Right renal pelvis (tissue), 4 donors: ENCODE measurements at places on chromosomes 4 and X. TPM values are rescaled to one million over a fixed set of nuclear protein-coding genes. Genes with fewer than 3 reads are reported as not detected.

Gene CTPS2
- polyA plus RNA-seq: 37.1 TPM

Gene ZMYM3
- 65.6 TPM for polyA plus RNA-seq

Gene GYG2
- polyA plus RNA-seq: 16.7 TPM

Gene GUCY1A1
- 88.2 TPM for polyA plus RNA-seq

Gene TBCK
- 54.1 TPM for polyA plus RNA-seq

Gene DNAAF6
- polyA plus RNA-seq: 0.25 TPM

Gene SSX4B
- polyA plus RNA-seq: not detected

Gene DRD5
- 0.61 TPM for polyA plus RNA-seq

Gene SHISA3
- polyA plus RNA-seq: 64.6 TPM

Gene FAM184B
- 0.35 TPM for polyA plus RNA-seq
